Endothelial cell of umbilical vein (primary cell): ENCODE measurements at places on chromosomes 7 and 10. TPM values are rescaled to one million over a fixed set of nuclear protein-coding genes. Genes with fewer than 3 reads are reported as not detected.

DNA sequence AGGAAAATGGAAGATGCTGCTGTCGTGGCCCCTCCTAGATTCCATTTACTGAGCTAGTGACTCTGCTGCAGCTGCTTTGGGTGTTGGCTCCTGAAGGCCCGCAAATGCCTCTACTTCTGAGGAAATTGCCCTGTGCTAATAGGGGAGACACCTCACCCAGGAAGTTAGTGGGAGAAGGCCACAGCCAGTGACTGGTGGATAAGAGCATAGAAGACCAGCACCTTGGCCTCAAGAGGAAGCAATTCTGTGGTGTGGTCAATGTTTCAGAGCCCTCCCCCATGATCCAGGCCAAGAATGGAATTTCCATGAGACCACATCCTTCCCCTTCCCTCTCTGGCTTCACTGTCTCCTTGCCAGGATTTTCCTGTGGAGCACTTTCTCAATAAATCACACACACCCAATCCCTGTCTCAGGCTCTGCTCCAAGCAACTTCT, 25.0 kb upstream of the FZD1 start:
- peak; percentile 68 for DNase-seq
- H3K4me1 ChIP-seq, result peaks cover 12% of the 10 kb centered on the region
- H3K4me3 ChIP-seq, result no peak overlapping the region
- H3K27me3 ChIP-seq, result peaks cover 9% of the 10 kb centered on the region
- no peak overlapping the region for H3K27ac ChIP-seq
- no peaks in the 10 kb centered on the region for H3K36me3 ChIP-seq

DNA sequence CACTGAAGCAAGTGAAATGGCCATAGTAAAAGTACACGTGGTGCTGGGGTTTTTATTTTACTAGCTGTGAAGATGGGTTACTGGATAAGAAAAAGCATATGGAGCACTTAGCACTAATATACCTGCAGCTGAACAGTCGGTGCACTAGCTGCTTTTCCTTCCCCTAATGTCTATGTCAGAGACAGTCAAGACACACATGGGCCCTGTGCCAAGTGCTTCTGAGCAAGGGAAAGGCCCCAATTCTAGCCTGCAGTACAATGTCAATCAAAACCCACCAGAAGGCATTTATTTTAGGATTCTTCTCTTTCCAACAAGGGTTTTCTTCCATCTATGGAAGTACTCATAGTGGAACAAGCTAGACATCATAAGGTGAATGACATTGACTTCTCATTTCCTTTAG, 716.7 kb downstream of the CCSER2 start:
- no peaks in the 10 kb centered on the region for H3K36me3 ChIP-seq
- no peaks in the 10 kb centered on the region for H3K4me1 ChIP-seq
- H3K4me3 ChIP-seq, result no peak overlapping the region
- H3K27me3 ChIP-seq, result no peaks in the 10 kb centered on the region
- no peak overlapping the region for H3K27ac ChIP-seq

DNA sequence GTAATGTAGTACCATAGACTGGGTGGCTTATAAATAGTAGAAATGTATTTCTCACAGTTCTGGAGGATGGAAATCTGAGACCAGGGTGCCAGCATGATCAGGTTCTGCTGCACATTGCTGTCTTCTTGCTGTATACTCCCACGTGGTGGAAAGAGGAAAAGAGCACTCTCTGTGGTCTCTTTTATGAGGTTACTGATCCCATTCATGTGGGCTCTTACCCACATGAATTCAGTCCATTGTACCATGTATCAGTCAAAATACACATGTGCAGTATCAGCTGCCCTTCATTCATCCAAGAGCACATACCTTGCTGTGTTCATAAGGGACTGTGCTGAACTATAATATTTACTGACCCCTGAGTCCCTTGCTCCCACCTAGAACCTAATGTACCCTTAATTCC, 17.1 kb downstream of the PNLIPRP2 start:
- no peak overlapping the region for H3K4me3 ChIP-seq
- H3K36me3 ChIP-seq, result no peaks in the 10 kb centered on the region

The ITIH2 gene
- total RNA-seq, result not detected in 2 replicates

DNA sequence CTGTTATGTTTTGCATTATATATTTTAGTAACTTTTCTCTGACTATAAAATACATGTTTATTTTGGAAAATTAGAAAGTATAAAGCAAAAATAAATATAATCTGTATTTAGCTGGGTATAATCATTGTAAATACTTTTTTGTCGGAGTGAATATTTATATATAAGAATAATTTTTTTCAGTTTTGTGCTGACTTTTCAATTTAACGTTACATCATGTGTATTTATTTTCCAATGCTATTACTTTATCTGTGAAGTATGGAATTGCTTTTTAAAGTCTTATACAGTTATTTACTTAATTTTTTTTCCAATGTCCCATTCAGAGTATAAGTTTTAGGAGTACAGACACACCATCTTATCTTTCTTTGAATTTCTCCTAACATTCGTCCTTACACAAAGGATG, 15.2 kb downstream of the AP3M1 start:
- no peak overlapping the region for H3K27ac ChIP-seq
- peaks cover 8% of the 10 kb centered on the region for H3K4me1 ChIP-seq
- peaks cover 14% of the 10 kb centered on the region for H3K36me3 ChIP-seq
- DNase-seq, result no peak

The CAMK2B gene
- total RNA-seq, result 1.4 and 1.6 TPM in 2 replicates

DNA sequence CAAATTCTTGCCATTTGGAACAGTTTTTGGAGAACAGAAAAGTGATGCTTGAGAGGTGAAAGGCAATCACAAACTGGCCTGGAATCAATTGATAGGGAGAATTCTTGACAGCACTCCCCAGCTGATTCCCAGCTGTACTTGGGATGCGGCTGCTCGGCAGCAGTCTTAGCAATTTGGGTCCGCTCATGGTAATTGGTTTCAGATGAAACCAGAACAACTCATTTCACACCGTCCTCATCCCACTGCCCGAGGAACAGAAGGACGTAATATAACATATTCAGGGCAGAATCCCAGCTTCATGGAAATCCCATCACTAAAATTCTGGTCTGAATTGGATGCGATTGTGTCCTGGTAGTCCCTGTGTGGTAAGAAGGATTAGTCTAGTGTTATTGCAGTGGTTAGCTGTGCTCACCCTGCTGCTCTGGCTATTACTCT, 223.3 kb upstream of the FERD3L start:
- H3K27me3 ChIP-seq, result no peaks in the 10 kb centered on the region
- H3K4me3 ChIP-seq, result no peak overlapping the region
- H3K36me3 ChIP-seq, result no peaks in the 10 kb centered on the region
- H3K27ac ChIP-seq, result no peak overlapping the region
- no peak for DNase-seq

DNA sequence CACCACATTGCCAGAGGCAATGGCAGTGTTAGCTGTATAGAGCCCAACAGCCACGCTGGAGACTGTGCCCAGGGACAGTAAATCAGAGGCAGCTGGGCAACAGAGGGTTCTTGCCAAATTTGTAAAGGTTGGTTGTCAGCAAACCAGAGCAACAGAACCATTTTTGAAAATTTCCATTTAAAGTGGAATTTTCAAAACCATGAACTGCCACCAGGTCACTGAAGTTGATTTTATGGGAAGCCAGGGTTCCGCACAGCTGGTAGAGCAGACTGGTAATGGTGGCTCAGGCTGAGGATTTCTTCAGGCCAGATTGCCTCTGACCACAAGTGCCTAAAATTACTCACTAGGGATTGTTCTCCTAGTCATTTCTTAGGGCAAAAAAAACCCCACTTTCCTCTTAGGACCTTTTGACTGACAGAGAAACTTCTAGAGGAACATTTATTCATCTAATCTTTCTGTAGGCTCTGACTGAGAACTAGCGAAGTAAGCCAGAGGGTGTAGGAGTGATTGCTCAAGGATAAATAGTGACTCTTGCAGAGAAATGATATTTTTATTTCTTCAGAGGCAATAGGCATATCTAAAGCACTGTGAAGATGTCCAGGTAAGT, 342.4 kb downstream of the BBS9 start:
- no peaks in the 10 kb centered on the region for H3K36me3 ChIP-seq
- no peak overlapping the region for H3K4me3 ChIP-seq
- no peak overlapping the region for H3K27ac ChIP-seq
- H3K27me3 ChIP-seq, result no peaks in the 10 kb centered on the region
- DNase-seq, result no peak

DNA sequence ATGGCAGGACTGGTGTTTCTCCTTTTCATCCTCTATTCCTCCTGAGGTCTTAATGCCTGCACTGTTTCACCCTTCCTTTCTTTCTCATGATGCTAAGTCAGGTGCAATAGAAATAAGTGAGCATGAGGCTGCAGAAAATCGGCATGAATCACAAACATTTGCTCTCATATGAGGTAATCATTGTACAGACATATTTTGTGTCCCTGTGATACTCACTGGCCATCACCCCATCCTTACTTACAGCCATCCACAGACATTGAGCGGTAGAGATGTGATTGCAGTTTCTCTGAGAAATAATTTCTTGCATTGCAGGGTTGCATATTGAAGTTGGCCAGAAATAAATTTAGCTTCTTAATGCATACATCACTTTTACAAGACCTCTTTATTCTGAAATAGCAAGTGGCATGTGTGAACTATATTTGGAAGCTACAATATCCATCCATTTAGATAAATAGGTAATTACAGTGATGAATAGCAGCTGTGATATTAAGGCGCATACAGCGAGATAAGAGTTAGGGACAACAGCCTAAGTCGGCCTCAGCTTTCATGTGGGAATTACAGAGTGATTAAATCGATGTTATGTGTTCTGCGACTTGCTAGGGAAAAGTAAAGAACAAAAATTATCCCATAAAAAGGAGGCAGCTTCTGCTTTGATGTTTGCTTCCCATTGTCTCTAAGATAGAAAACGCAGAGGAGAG, 612.6 kb downstream of the SORCS3 start:
- H3K4me3 ChIP-seq, result no peak overlapping the region
- no peak overlapping the region for H3K27ac ChIP-seq
- no peak for DNase-seq
- no peaks in the 10 kb centered on the region for H3K27me3 ChIP-seq

The ZNF25 gene
- 5.0 and 5.2 TPM in 2 replicates for total RNA-seq

- H3K4me3 ChIP-seq, result no peak overlapping the region
- no peaks in the 10 kb centered on the region for H3K4me1 ChIP-seq
- no peak overlapping the region for H3K27ac ChIP-seq
- peak; percentile 33 for DNase-seq
These were observed 75.9 kb downstream of the LMBR1 start for GRCh38 chr7:156816943-156817572.

DNA sequence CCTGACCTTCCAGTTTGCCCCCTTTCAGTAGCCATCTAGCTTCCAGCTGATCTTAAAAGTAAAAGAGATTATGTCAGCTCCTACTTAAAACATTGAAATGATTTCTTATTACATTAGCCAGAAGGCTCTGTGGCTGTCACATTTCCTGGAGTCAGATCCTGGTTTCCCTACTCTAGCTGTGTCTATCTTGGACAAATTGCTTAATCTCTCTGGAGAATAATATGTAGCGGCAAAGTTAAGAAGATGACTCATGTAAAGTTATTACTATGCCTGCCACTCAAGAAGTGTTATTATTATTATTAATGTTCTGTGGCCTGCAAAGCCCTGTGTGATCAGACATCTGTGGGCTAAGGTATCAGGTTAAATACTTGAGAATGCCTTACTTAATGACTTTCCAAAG, 107.2 kb downstream of the RUNDC3B start:
- no peak overlapping the region for H3K4me3 ChIP-seq
- no peaks in the 10 kb centered on the region for H3K27me3 ChIP-seq
- no peaks in the 10 kb centered on the region for H3K4me1 ChIP-seq
- DNase-seq, result peak; percentile 39

The SYT15 gene
- total RNA-seq, result 0.65 and 0.75 TPM in 2 replicates

- DNase-seq, result no peak
- H3K36me3 ChIP-seq, result no peaks in the 10 kb centered on the region
- no peak overlapping the region for H3K4me3 ChIP-seq
- no peaks in the 10 kb centered on the region for H3K27me3 ChIP-seq
These were observed 100.7 kb downstream of the GRID1 start for GRCh38 chr10:86265895-86266259.

GRCh38 chr7:100806276-100806675, 21.0 kb downstream of the EPHB4 start:
- H3K27me3 ChIP-seq, result no peaks in the 10 kb centered on the region

DNA sequence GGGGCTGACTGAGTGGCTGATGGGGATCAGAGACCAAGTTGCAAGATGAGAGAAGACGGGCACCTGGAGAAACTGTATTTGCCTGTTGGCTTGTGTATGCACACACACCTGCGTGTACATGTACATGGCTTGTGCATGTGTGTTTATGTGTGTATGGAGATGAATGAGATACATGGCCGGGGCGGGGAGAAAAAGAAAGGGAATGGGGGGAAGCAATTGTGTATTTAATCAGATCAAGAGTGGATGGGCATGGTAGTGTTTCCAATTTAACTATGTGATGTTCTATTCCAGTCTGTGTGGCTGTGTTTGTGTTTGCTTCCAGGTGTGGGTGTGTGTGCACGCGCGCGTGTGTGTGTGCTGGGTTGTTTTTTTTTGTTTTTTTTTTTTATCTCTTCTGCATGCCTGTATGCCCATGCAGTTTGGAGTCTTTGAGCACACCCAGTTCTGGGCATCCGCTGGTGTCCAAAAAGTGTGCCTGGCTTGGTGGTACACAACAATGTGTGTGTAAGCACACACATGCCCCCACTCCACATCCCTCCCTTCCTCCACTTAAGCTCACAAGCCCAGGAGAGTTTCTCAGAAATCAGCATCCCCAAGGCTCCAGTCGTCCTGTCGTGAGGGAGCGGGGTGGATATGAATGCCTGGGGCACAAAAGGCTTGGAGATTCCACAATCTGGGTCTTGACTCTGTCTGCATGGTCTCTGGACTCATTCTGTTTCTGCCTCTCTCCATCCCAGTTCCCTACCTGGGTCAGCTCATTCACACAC, 2.5 kb upstream of the VGF start:
- no peak overlapping the region for H3K4me3 ChIP-seq
- H3K27me3 ChIP-seq, result peaks cover 76% of the 10 kb centered on the region
- H3K36me3 ChIP-seq, result no peaks in the 10 kb centered on the region
- H3K27ac ChIP-seq, result no peak overlapping the region
- DNase-seq, result no peak

GRCh38 chr7:16504019-16504418, 22.6 kb upstream of the LRRC72 start:
- H3K4me3 ChIP-seq, result no peak overlapping the region
- H3K27me3 ChIP-seq, result no peaks in the 10 kb centered on the region
- DNase-seq, result no peak
- no peaks in the 10 kb centered on the region for H3K36me3 ChIP-seq

DNA sequence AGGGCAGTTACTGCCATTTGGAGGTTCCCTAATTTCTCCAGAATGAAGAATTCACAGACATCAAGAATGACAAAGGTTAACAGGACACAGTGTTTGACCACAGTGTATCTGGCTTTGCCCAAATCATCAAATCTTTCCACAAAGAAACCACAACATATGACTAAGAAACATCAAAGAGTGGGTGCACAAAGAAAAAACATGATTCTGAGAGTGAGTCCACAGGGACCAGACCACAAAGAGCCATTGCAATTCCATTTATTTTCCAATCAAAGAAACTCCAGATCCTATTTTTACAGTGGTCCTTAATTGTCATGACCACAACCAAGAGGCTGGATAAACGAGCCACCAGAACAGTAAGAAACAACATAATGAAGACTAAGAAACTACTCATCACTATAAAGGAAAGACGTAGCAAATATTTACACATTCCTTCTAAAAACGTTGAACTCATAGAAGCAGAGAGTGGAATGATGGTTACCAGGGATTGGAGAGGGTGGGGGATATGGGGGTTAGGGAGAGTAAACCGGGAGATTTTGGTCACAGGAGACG, 286.5 kb downstream of the DOCK4 start:
- no peak for DNase-seq
- no peaks in the 10 kb centered on the region for H3K27me3 ChIP-seq
- no peak overlapping the region for H3K4me3 ChIP-seq
- H3K4me1 ChIP-seq, result no peaks in the 10 kb centered on the region
- H3K36me3 ChIP-seq, result peaks cover 10% of the 10 kb centered on the region

The IQCE gene
- total RNA-seq, result 11.3 and 14.5 TPM in 2 replicates
